ENCODE measurements at places on chromosomes 12 and 14.

DNA sequence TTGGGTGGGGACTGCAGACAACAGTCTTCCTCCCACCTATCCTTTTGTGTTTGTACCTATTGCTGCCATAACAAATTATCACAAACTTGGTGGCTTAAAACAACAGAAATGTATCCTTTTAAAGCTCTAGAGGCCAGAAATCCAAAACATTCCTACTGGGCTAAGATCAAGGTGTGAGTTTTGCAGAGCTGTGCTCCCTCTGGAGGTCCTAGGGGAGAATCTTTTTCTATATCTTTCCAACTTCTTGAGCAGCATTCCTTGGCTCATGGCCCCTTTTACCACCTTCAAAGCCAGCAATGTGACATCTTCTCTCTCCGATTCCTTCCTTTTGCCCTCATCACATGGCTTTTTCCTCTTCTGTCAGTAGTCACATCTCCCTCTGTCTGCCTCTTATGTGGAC is 190.6 kb downstream of the TTC8 start:
- no peak for DNase-seq

- no peak for DNase-seq
Measured at GRCh38 chr12:128810182-128811127, 13.3 kb downstream of the SLC15A4 start.

DNA sequence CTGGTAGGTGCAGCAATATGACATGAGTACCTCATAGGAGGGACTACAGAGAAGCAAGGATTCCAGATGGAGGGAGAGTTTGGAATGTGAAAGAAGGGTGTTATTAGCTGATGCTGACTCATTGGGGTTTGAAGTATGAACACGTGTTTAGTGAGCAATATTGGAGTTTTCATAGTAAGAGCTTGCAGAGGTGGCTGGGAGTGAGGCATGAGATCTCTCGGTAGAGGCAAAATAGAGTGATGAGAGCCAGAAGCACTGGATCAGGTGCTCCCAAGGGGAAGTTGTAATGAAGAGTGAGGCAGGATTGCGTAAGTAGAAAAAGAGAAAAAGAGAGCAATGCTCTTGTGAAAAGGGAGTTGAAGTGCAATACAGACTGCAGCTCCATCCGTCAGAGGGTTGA is 42.1 kb downstream of the MGST1 start:
- peak; percentile 43 for DNase-seq

- DNase-seq, result no peak
Measured at GRCh38 chr12:97944576-97944975, 482.0 kb downstream of the RMST start.

DNA sequence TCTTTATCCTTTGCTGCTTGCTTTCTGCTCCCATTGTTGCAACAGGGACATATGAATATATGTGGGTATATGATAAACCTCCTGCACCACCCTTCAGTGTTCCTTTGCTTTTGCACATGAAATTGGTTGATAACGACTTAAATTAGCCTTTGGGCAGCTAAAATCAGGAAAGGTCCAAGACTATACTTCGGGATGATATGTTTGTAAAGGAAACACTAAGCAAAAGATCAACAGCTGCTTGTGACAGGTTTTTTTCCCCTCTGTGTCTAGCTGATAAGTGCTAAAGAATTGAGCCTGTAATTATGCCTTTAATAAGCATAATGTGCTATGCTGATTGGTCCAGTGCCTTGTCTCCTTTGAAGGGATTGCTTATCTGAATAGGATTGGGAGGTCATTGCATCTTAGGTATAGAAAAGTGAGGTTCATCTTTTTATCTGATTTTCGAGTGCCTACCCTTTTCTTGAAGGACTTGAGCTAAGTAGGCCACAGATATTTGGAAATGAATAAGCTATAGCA is 59.4 kb downstream of the PPHLN1 start:
- DNase-seq, result no peak

GRCh38 chr12:112615196-112615595 is 176.4 kb upstream of the RPH3A start:
- no peak for DNase-seq

- peak; percentile 74 for DNase-seq
Measured at GRCh38 chr12:117067016-117067415, 32.2 kb downstream of the TESC start.

GRCh38 chr14:58749066-58749669 is 111.4 kb downstream of the DACT1 start:
- peak; percentile 89 for DNase-seq

- DNase-seq, result peak; percentile 83
Measured at GRCh38 chr12:79934281-79935020, 446 bp downstream of the PPP1R12A start.

DNA sequence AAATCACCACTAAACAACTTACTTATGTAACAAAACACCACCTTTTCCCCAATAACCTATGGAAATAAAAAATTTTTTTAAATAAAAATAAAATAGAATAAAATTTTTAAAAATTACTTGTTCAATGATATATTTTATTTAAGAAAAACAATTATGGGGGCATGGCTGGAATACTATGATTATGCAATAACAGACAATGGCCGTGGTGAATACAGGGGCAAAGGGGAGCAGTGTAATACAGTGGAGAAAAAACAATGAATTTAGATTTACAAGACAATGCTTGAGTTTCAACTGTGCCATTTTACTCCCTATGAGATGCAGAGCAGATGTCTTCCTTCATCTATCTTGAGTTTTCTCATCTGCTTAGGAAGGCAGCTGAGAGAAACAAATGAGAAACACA is 72.9 kb downstream of the BLTP3B start:
- DNase-seq, result no peak

DNA sequence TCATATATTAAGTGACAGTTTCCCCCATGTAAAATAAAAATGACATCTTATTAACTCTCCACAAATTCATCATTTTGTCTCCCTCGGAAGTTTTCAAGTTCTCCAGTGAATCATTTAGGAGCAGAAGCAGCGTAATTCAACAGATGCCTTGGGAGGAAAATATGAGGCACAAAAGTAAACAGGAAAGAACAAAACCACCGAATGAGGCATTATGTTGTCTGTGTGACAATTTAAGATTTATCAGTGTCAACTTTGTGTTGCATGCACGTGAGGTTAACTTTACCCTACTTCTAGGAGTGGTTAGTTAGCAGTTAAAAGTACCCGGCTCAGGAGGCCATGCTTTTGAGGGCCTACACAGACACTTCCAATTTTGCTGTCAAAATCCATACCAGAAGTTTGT is 258.6 kb downstream of the IPO8 start:
- no peak for DNase-seq

DNA sequence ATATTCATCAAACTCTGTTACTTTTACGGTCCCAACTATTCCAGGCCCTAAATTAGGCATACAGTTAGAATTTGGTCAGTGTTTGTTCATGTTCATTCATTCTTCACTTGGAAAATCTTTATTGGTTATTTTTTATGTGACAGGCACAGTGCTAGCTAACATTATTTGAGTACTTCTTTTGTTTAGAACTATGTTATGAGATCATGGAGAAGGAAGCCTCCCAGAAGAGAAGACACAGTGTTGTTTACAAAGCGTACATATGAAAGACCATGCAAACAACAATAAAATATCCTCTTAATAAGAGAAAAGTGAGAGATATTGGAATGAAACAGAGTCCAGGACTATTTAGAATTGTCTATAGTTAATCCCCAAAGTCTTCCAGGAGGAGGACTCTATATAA is 399.2 kb downstream of the LRIG3 start:
- no peak for DNase-seq

- DNase-seq, result no peak
Measured at GRCh38 chr14:25680934-25681333, 631.0 kb upstream of the STXBP6 start.

DNA sequence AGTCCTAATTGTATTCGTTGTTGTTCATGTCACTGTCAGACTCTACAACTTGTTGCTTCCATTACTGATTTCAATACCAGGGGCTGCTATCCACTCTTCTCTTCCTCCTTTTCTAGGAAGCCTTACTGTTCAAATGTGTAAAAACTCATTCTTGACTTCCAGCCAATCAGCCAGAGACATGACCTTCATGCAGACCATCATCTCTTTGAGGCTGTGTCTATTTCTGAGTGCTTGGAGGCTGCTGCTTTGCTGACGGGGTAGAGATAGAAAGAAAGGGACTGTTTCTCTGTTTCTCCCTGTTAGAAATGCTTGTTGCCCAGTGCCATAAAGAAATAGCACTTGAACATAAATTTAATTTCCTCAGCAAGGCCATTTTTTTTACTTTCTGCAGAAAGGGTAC is 282.9 kb downstream of the RGS6 start:
- DNase-seq, result no peak

GRCh38 chr14:53620317-53620716 is 336.3 kb downstream of the BMP4 start:
- DNase-seq, result no peak

DNA sequence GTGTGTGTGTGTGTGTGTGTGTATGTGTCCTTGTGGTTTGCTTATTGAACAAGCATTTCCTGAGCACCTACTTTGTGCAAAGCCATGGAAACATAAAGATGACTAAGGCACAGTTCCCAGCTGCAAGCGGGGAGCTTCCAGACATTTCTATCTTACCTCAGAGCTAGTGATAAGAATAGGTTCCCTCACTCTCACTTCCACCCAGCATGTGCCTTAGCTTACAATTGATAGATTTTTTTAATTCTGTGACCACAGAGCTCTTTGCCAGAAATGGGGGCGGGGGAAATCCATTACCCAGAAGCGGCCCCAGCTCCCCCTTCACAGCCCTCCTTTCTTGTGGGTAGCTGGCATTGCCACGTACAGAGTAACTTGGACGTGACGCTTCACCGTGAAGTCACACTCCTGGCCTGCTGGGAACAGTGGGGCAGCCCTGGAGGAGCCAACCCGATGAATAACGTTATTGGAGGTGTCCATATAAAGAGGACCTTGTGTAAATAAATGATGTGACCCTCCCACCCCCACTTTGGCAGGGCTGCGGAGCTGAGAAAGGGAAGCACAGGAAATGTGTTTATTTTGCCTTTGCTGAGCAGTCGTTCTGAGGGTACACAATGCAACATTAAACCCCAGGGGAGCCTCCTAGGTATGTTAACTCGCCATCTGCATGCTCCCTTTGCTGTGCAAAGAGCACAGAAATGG is 238.9 kb downstream of the CHST11 start:
- peak; percentile 61 for DNase-seq

GRCh38 chr12:57888409-57889157 is 42.1 kb upstream of the CTDSP2 start:
- no peak for DNase-seq

GRCh38 chr12:129550353-129550752 is 353.5 kb downstream of the TMEM132D start:
- DNase-seq, result no peak

DNA sequence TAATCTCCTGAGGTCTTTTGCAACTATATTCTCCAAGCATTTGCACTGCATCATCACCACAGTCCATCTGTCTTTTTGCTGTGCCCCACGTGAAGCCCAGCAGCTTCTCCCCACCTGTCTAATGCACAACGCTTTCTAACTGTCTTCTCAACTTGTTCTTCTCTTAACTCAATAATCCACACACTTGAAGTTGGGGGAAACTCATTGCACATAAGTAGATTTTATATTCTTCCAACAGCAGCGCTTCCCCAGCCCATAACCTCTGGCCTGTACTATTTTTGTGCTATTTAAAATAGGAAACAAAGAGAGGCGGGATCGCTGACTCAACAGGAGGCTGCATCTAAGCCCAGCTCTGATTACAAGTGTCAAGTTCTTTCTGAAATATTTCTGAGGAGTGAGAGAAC is 226.7 kb downstream of the GXYLT1 start:
- DNase-seq, result no peak

DNA sequence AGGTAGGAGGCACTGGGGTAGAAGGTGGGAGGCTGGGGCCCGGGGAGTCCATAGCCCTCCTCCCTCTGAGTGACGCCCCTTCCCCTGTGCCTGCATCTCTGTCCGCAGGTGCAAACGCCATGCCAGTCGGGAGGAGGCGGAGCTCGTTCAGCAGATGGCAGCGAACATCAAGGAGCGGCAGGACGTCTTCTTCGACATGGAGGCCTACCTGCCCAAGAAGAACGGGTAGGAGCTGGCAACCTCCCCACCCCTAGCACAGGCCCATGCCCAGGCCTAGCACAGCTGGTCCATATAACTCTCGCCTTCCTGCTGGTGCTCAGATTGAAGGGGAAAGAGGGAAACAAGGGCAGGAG is 35.6 kb downstream of the TMEM120B start:
- no peak for DNase-seq

GRCh38 chr12:106369624-106370346 is 12.2 kb downstream of the POLR3B start:
- DNase-seq, result no peak

DNA sequence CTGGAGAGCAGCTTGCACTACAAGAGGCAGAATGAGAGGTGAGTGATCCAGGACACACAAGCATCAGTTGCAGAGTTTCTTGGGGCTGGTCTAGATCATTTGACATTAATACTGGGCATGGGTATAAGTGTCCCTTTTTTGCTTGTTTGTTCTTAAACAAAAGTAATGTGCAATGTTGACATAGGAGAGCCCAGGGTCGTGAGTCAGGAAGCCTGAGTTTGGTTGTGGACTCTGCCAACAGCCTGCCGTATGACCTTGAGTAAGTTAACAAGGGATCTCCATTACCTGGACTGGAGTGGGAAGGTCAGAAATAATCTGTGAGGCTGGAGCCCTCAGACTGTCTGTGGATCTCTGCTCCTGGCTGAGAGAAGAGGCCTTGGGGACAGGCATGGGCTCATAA is 170.3 kb downstream of the KCNA5 start:
- no peak for DNase-seq

- no peak for DNase-seq
Measured at GRCh38 chr12:12531194-12531593, 31.5 kb downstream of the DUSP16 start.

DNA sequence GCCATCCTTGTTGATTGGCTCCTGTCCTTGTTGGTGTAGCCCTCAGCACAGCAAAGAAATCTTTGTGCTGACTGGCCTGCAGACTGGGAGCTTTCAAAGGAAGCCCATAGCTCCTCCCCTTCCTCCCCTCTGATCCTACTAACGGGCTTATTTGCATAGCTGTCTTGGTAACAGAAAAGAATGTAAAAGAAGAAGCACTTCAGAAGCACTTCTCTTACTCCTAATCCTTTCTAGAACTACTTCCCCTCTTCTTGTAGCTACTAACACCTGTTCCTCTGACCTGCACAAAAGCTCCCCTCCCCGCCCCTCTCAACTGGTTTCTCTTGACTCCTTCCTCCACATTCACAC is 14.3 kb upstream of the RIC8B start:
- DNase-seq, result peak; percentile 77

Data from NB4 (cell line).